ENCODE measurements at places on chromosomes 16 and 17.
A peak's percentile ranks its signal among the peaks of the same experiment; 100 is the strongest.

- no peak for DNase-seq
Observed at GRCh38 chr16:54210452-54211125, 76.0 kb downstream of the IRX3 start.

DNA sequence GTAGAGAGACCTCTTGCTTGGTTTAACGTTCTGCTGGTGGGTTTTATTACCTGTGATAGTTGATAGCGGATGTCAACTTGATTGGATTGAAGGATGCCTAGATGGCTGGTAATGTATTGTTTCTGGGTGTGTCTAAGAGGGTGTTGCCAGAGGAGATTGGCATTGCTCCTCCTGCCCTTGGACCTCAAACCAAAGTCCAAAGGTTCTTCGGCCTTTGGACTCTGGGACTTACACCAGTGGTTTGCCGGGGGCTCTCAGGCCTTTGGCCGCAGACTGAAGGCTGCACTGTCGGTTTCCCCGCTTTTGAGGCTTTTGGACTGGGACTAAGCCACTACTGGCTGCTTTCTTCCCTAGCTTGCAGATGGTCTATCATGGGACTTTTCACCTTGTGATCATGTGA lies 17.5 kb upstream of the TNRC6C start:
- no peak for DNase-seq

- DNase-seq, result peak; percentile 2
Observed at GRCh38 chr17:77723909-77724875, 234.3 kb upstream of the TNRC6C start.

DNA sequence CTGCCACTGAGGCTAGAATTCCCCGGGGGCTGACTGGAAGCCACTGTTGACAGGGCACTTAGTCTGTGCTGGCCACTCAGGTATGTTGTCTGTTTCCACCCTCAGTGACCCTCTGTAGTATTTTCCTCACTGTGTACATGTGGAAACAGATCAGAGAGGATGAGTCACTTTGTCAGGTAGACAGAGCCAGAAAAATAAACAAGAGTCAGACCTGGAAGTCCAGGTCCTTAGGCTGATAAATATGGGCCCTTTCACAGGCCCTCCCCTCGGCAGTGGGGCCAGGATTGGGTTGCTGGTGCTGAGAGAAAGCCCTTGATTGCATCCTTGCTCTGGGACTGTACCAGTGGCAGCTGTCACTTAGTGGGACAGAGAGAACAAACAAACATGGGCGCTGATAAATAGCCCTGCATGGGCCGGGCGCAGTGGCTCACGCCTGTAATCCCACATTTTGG lies 21.3 kb downstream of the PGS1 start:
- DNase-seq, result no peak

GRCh38 chr16:57536306-57537193 lies at the start of gene CCDC102A:
TSS of gene CCDC102A (minus strand) at chr16:57536571. CDS start at chr16:57529177, 7,394 bp downstream.
- DNase-seq, result peak; percentile 58

DNA sequence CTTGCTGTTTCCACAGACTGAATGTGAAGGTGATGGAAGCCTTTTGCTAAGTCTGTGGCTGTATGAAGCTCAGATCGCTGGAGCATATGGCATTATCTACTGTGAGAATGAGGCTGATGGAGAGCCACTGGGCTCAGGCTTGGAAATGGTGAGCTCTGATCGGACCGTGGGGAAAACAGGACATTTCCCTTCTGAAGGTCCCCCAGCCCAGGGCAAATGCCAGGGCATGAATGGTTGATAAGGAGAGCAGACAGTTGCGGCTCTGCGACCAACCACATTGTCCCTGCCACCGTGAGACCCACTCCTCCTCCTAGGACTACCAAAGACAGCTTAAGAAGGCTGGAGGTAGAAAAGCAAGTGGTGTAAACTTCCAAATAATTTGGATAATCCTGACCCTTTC lies 4.7 kb upstream of the CUEDC1 start:
- DNase-seq, result no peak

DNA sequence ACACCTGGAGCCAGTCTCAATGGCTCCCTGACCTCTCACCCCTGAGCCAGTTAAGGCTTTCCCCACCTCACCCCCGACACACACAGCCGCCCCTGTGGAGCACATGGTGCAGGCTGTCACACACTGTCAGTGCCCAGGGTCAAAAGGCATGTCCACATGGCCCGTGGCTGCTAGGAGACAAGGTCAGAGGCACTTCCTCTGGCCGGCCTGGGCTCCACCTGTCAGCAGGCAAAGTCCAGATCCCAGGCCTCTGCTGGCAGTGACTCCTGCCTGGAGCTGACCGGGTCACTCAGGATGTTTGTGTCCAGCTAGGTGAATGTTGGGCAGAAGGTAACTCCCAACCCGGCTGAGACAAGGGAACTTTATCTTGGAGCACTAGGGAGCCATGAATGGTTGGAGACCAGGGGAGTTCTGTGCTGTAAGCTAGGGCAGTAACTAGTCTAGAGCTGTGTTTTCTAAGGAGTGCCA lies 6.0 kb downstream of the SREBF1 start:
- no peak for DNase-seq

- no peak for DNase-seq
Observed at GRCh38 chr16:58485184-58485887, 14.6 kb upstream of the NDRG4 start.

DNA sequence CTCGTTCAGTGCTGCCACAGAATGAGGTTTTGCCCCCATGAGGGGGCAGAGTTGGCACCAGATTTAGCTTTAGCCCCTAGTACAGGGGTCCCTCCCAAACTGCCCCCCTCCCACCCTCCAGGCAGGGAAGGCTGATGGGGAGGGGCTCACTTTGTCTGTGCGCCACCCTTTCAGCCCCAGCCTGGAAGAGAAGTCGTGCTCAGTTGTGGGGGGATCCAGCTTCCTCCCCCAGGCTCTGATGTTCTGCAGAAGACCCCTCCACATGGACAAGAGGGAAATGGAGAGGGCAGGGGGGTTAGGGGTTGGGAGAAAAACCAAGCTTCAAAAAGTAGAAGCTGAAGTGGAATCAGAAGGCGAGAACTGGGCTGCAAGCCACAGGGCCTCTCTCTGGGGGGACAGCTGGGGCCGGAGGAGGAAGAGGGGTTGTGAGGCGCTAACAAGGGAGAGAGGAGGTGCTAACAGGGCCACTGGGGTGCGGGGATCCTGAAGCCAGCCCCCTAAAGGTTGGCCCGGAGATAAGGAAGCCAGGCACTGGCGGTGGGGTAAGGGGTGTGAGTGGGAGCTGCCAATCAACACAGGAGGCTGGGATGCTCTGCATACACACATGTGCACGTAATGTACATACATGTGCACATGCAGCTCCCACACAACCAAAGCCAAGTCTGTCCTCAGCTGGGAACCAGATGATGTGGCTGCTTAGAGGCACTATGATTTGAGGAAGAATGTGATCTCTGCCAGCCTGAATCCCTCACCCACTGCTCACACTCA lies 7.0 kb upstream of the TMEM92 start:
- no peak for DNase-seq

DNA sequence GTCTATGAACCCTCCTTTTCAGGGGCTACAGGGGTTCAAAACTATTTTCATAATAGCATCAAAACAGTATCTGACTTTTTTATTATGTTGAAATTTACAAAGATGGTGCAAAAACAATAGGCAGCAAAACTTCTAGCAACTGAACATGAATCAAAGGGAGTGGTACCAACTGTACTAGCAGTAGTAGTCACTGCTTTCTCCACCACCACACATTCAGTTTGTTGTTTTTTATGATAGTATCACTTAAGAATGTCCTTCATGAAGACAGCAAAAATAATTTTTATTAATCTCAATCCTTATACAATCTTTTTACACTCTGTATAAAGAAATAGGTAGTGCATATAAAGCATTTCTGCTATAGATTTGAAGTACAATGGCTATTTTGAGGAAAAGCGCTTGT lies 47.6 kb downstream of the MED13 start:
- DNase-seq, result no peak

DNA sequence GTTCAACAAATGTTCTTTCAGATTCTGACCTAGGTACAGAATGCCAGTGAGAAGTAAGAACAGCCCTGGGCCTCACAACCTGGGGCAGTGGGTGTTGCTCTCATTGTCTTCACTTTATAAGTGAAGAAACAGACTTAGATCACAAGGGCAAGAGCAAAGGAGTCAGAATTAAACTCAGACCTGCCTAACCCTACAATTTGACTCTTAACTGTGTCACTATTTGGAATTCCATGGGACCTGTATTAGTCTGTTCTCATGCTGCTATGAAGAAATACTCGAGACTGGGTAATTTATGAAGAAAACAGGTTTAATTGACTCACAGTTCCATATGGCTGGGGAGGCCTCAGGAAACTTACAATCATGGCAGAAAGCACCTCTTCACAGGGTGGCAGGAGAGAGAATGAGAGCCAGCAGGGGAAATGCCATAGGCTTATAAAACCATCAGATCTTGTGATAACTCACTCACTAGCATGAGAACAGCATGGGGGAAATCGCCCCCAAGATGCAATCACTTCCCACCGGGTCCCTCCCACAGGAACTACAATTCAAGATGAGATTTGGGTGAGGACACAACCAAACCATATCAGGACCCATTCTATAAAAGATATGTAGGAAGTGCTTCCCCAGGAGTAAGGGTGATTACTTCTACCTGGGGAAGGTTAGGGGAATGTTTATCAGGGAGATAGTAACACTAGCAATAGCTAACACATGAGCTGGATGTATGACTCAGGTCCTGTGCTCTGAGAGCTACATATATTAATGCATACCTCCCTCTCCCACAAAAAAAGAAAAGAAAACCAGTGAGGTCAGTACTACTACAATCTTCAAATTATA lies 270.1 kb downstream of the SOX9 start:
- DNase-seq, result no peak

DNA sequence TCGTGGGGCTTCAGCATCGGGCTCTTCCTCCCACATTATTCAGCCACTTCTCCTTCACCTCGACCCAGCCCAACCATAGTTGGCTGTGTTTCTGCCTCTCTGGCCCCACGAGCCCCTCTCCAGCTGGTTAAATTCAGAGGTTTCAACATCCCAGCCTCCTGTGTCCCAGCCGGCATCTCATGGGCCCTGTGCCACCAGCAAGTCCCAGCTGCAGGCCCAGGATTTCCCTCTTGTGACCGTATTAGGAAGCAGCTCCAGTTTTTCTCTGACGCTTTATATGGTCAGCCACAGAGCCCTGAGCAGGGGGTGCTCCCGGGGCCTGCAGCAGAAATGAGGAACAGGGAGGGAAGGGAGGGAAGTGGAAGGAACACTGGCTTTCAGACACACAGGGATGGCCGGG lies 27.4 kb downstream of the MYH11 start:
- no peak for DNase-seq

DNA sequence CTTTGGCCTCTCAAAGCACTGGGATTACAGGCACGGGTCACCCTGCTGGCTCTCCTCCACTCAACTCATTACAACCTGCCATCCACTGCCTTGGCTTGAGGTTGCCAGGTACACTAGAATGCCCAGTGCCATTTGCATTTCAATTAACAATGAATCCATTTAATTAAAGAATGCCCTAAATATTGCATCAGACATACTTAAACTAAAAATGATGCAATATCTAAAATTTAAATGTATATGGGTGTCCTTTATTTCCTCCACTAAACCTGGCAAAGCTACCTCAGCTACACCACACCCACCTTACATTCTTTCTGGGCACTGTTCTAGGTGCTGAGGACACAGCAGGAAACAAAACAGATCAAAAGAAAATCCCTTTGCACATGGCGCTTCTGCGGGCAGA lies 382.2 kb upstream of the ZFHX3 start:
- DNase-seq, result no peak

GRCh38 chr17:4710693-4711634 lies 532 bp downstream of the ARRB2 start:
- peak; percentile 47 for DNase-seq

- no peak for DNase-seq
Observed at GRCh38 chr17:76598004-76598439, 12.4 kb upstream of the ST6GALNAC2 start.

- no peak for DNase-seq
Observed at GRCh38 chr17:82118815-82119380, 20.9 kb upstream of the FASN start.

- no peak for DNase-seq
Observed at GRCh38 chr16:11058832-11059231, 114.5 kb downstream of the CLEC16A start.

- DNase-seq, result no peak
Observed at GRCh38 chr16:19377864-19378263, 39.8 kb upstream of the TMC5 start.

DNA sequence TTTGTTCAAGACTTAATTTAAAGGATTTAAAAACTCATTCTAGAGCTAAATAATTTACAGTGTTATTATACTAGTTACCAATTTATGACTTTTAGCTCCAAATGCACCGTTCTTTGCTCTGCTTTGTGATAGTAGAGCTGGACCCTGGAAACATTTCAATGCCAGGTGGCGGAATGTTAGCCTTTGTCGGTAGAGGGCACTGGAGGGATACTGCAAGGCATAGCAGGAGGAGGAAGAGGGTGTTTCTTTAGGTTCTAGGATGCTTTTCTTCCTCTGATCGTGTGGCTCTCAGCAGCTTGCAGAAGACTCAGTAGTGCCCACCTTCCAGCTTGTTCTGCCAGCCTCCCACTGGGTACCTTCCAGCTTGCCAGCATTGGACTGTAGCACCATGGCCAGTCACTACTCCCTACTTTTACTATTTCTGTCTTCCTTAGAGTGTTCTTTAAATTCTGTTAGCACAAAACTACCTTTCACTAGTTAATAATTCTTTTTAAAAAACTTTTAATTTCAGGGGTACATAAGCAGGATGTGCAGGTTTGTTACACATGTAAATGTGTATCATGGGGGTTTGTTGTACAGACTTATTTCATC lies 325.3 kb downstream of the UTP18 start:
- no peak for DNase-seq
